ENCODE measurements at places on chromosomes 2 and 18.

GRCh38 chr2:170766693-170767092 lies 3.5 kb upstream of the ERICH2 start:
- DNase-seq = no peak

GRCh38 chr2:171824086-171824485 lies 70.0 kb downstream of the SLC25A12 start:
- DNase-seq = no peak

DNA sequence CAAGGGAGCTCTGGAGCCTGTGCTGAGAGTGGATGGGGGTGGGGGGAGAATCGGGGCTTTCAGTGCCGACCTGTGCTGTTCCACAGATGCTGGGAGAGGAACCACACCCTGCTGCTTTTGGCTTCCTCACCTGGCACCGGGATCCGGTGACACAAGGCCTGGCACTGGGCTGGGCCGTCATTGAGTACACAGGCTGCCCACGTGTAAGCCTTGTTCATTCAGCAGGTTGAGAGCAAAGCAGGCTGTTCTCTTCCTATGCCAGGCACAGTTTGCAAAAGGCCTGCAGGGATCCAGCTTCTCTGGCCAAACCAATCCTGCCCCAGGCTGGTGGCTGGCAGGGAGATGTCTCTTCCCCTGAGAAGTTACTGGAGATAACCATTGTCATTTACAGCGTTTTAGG lies 17.1 kb downstream of the TRIB2 start:
- no peak for DNase-seq

DNA sequence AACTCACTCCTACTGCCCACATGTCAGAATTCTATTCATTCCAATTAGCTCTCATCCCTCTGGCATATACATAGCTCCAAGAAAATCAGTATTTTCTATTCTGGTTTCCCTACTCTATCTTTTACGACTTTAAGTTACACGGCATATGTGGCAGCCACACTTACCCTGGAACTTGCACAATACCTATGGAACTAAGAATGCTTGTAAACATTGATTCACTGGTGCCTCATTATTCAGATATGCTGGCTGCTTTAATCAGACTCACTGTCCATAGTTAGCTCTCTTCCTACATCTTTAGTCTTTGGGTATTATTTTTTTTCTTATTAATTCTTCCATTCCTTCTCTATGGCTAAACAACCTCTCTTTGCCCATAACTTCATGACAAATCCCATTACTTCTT lies 1519.9 kb upstream of the ACVR2A start:
- no peak for DNase-seq

GRCh38 chr2:113112441-113112840 lies 15.0 kb upstream of the IL1RN start:
- no peak for DNase-seq

- DNase-seq = no peak
Observed at GRCh38 chr2:48131539-48132270, 225.4 kb upstream of the FBXO11 start.

- no peak for DNase-seq
Observed at GRCh38 chr2:224086226-224086914, 47.3 kb upstream of the SERPINE2 start.

DNA sequence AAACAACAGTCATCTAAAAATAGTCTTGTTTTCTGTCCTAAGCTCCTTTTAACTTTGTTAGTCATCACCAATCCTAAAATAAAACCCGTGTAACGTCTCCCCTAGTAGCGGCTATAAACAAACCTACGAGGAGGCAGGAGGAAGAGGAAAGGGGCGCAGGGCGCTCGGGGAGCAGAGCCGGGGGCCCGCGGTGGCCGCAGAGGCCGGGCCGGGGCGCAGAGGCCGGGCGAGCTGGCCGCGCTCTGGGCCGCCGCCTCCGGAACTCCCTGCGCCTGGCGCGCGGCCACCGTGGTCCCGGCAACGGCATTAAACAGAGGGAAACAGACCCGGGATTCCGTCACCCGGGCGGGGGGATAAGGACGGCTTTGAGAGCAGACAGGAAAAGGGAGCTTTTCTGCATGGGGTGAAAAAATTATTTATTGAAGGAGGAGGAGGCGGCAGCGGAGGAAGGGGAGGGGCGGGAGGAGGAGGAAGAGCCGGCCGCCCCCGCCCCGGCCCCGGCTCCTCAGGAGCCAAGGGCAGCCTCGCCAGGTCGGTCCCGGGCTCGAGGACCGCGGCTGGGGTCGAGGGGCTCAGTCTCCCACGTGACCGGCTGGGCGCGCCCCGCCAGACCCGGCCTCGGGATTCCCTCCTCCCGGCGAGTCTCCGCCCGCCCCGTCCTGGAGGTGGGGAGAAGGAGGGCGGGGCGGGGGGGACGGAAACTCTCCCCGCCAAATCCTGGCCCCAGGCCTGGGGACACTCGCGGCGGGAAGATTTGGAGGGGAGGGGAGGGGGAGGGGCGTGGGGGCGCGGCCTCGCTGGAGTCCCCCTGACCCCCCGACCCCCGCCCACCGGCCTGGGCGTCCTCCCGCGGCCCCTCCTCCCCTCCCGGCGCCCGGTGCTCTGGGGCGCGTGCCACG lies 1.8 kb upstream of the NFATC1 start:
- no peak for DNase-seq

- DNase-seq = no peak
Observed at GRCh38 chr18:24443870-24444269, 16.6 kb upstream of the HRH4 start.

GRCh38 chr2:133421516-133422324 lies 146.5 kb downstream of the NCKAP5 start:
- no peak for DNase-seq

Data from activated T-helper 1 cell treated with anti-CD3 and anti-CD28 coated beads, Interleukin-2, amount 50 U/mL, for 16 hours (primary cell).